ENCODE measurements at places on chromosomes 12 and 14.

DNA sequence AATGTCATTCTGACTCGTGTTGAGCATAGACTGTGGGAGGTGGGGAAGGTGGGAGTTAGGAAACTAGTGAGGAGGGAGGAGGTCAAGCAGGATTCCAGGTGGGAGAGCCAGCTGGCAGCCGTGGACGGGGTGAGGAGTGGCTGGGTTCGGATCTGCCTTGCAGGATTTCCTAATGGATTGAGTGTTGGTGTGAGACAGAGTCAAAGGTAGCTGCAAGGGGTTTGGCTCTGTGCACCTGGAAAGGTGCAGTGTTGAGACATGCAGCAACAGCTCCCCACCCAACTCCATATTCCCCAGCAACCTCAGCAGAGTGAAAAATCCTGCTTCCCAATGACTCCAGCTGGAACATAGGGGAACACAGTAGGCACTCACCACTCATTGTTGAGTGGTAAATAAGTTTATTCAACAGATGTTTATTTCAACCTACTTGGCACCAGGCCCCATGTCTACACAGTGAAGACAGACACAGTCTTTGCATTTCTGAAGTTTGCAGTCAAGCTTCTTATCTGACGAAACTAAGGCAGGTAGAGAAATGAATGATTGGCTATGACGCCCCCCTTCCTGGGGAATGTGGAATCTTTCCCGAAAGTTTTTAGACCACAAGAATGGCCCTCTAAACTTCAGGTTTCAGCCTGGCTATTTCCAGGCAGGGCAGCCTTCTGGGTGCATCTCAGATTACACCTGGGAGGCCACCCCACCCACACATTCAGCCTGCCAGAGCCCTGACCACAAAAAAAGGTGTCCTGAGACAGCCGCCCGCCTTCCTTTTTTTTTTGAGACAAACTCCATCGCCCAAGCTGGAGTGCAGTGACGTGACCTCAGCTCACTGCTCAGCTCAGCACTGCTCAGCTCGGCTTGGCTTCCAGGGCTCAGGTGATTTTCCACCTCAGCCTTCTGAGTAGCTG, 37.9 kb upstream of the PLEKHG6 start:
- no peak for DNase-seq

DNA sequence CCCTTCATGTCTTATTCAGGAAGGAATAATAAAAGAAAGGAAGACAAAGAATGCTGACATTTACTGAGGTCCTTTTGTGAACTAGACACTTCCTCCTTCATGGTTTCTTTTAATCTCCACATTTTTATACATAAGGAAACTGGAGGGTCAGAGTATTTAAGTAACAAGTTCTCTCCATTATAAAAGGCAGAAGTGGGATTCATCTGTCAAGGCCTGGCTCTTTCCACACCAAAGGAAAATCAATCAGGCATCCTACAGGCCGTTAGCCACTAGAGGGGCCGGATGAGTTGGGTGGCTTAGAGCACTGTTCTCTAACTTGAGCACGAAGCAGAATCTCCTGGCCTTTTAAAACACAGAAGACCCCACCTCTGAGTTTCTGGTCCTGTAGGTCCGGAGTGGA, 36.8 kb upstream of the NINJ2 start:
- no peak for DNase-seq

- DNase-seq, result no peak
Observed at GRCh38 chr12:94178882-94179281, 30.5 kb downstream of the PLXNC1 start.

DNA sequence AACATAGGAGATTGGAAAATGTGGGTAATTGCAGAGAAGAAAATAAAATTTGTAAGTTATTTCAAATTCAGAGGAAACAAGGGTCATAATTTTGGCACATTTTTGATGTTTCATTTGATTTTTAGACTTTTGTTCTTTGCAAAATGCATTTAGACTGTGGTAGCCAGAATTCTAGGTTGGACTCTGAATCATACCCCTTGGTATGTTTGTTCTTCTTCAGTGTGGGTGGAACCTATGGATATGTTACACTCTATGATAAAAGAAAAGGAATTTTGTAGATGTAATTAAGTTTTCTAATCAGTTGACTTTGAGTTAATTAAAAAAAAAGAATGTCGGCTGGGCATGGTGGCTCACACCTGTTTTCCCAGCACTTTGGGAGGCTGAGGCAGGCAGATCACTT, 827.0 kb downstream of the AACS start:
- DNase-seq, result no peak

DNA sequence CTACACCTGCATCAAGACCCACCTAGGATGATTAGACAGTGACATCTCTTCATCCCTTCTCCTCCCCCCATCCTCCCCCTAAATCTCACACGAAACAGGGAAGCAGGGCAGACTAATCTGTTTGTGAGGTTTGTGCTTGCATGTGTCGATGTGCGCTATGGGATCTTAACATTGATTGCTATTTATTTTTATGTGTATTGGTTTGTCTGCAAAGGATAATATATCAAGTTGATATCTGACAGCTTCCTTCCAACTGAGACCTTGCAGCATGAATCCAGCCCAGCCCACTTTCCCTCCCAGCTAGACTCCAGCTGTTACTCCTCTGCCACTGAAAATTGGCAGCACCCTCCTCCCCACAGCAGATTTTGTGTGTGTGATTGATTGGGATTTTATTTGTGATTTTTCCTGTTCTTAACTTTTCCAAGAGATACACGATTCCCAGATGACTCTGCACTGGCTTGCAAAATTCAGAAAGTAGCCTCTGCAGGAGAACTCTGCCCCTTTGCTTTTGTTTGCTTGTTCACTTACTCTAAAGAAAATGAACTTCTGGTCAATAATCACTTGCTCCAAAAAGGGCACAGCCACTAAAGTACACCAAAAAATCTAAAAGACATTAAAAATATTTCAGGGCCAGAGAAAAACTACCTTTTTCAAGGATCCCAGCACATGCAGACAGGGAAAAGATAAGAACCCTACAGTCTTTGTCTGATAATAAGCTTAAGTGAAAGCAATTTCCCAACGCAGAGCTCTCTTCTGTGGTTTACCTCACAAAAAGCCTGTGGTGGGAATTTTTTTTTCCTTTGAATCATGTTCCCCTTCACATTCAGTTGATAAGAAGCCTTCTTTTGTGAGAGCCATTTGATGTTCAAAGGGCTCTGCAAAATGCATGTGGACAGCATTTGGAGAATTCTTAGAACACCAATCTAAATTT, 222.1 kb downstream of the RPS29 start:
- DNase-seq, result no peak

Measured in muscle of back (tissue), 13 donors.